ENCODE measurements at places on chromosomes 5 and 9.

GRCh38 chr9:137416563-137417151, 6.3 kb downstream of the EXD3 start:
- DNase-seq, result no peak

DNA sequence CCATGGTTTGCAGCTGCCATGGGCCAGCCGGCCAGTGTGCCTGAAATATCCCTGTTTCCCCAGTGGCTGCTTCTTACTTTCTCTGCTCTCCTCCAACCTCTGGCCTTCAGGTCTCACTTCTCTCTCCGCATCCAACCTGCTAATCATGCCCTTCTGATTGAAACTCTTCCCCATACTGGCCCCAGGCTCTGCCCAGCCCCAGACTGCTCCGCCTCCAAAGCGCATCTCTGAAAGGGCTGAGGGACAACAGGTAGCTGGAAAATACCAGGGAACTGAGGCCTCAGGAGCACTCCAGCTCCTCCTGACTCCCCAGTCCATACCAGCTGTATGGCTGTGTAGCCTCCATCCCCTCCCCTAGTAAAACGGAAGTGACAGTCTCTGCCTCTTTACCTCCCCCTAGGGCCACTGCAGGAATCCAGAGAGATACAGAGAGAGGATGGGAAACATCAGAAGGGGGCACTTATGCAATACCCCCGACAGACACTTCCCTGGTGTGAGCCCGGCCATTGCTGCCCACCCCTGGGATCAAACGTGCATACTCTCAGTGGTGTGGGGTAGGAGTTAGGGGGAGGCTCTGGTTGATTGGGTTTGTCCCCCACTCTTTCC, 34.2 kb downstream of the PAX5 start:
- DNase-seq, result no peak

- DNase-seq, result no peak
Observed at GRCh38 chr5:1342268-1342667, 2.6 kb downstream of the CLPTM1L start.

DNA sequence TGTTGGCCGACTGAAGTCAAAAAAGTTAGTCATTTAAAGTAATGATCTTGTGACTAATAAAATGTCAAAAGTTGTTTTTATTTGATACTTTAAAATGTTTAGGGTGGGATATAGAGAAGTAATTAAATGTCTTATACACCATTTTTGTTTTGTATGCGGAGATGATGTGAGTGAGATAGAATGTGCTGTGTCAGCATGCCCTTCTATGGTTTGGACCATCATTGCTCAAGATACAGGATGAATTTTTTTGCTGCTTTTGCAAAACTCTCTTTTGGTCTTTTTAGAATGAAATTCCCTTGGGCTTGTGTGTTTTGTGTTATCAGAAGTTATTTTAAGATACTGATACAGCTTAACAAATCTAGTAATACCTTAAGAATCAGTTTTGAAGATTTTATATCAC, 12.5 kb downstream of the SRFBP1 start:
- DNase-seq, result no peak

DNA sequence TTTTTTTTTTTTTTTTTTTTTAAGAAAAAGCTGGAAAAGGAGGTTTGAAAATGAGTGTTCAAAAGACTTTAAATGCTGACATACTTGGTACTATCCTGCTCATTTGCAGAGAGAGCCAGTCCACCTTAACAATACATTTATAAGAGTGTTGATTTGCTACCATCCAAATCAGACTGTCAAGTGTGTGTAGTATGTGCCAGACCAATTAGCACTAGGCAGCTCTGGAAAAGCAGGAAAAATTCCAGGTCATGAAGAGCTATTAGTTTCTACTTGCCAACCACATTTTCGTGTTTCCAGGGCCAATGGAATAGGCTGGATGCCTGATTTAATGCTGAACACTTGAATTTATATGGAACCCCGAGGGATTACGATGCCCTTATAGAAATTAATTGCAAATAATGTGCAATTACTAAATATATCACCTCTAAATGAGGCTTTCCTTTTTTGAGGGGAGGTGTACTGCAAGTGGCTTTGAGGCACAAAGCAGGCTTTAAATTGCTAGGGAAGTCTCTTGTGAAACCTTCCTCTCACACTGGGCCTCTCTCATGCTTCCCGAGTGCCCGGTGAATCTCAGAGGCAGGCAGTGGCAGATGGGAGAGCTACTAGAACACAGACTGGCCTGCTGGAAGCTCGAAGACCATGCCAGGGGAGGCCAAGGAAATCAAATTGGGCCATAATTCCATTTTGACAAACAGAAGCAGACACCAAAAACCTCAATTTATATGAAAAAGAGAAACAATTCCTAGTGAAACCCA, 178.7 kb downstream of the PPP2R2B start:
- no peak for DNase-seq

DNA sequence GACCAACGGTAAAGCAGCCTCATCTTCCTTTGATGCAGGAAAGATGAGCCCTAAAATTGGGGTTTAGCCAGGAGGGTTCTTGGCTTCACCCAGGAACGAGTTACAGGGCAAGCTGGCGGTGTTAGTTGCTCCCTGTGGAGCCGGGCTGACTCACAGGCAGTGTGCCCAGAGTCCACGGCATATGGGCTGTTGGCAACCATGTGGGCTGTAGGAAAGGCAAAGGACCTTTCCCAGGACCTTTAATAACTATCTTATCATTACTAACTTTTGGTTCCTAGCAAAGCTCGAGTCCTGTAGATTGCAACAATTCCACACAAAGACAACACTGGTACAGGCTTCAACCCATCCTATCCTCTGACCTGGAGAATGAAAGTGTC, 29.8 kb upstream of the CLPTM1L start:
- no peak for DNase-seq

DNA sequence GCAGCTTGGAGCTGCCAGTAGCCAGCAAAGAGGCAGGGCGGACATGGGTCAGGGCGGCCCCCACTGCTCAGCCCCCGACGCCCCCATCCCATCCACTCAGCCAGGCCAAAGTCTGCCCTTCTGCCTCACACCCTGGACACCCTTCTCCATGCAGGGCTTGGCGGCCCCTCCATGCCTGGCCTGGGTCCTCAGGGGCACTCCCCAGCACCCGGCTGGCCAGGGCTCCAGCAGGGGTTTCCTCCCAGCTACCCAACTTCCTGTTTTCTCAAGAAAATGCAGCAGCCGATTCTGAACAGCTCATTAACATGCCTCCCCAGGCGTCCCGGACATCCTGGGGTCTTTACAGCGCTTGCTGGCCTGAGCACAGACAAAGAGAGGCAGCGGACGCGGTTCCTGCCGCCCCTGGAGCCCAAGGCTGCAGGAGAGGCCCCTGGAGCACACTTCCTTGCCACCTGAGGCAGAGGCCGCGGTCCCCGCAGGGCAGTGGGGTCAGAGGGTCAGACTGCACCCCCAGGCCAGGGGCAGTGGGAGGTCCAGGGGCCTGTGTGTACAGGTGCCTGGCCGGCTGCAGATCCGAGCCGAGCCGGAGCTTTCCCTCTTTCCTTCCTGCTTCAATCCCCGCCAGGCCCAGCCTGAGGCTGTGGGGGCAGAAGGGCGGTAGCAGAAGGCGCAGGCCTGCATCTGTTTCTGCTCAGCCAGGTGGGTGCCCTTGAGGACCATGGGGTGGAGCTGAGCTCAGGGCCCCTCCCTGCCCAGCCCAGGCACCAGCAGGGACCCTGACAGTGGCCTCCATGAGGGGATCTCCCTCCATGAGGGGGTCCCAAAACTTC, 18.7 kb upstream of the NRARP start:
- peak; percentile 13 for DNase-seq

GRCh38 chr9:7342229-7342628, 457.3 kb downstream of the DMAC1 start:
- no peak for DNase-seq
